HFFc6 (cell line): ENCODE measurements at places on chromosomes 1 and 21. TPM values are rescaled to one million over a fixed set of nuclear protein-coding genes. Genes with fewer than 3 reads are reported as not detected.

DNA sequence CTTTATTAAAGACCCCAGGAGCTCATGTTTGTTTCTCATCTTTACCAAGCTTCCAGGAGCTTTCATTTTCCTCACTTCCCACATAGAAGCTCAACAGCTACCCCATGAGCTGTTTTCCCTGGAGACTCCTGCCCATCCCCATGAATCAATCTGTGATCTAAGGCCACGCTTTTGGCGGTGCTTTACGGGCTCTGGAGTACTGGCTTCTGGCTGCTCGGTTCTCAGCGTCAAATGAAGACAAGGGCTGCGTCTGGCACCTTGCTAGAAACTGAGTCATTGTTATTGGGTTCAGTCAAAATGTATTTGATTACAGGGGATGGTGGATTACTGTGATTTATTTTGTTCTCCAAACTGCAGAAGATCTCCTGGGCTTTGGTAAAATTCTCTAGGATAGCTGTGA, 39.9 kb downstream of the ACP6 start:
- no peak for DNase-seq

DNA sequence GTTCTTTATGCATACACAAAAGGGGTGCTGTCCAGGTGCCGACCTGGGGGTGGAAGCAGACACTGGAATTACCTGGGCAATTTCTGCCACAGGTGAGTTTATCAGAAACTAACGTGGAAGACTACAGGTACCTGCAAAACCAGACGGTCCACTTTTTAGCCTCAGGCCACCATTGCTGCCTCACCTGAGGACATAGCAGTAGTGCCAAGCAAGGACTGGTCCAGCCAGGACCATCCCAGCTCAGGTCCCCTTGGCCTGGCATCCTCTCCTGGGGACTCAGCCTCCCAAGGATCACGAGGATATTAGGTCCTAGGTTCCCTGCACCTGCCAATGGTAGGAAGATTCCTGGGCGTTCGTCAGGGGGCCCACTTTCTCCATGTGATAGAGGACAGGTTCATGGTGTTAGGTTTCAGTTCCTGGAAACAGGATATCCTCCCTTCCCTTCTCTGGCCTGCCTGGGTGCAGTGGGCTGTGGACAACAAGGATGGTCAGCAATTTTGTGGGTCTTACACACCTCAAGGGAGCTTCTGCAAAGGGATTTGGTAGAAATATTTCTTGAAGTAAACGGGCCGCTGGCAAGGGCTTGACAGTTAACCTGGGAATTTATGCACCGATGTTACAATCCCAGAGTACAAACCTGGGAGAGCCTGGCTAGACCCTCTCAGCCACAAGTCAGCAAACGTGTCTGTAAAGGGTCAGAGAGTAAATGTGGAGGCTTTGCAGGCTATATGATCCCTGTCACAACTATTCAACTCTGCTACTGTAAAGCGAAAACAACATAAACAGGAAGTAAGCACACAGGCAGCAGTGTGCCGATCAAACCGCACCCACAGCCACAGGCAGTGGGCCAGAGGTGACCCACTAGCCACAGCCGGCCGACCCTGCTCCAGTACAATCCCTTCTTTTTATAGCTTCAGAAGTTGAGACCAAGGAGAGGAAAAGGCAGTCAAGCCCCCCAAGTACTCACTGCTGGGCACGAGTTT, 71.4 kb upstream of the RAB4A start:
- no peak for DNase-seq

DNA sequence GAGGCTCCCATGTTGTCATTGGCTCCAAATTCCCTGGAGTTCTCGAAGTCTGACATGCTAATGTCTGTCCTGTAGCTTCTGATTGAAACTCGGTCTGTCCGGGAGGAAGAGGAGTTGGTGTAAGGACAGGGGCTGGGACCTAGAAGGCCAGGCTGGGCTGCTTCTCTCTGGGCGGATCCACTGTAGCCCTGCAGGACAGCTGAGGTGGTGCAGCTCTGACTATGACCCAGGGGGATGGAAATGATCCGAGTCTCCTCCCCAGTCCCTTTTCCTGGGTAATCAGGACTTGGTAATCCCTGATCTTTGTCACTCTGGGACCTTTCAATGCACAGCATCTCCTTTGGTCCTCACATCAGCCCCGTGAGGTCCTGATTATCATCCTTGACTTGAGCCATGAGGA, 10.0 kb upstream of the FCMR start:
- no peak for DNase-seq

GRCh38 chr1:94048413-94049164, 72.4 kb downstream of the ABCA4 start:
- DNase-seq = no peak

DNA sequence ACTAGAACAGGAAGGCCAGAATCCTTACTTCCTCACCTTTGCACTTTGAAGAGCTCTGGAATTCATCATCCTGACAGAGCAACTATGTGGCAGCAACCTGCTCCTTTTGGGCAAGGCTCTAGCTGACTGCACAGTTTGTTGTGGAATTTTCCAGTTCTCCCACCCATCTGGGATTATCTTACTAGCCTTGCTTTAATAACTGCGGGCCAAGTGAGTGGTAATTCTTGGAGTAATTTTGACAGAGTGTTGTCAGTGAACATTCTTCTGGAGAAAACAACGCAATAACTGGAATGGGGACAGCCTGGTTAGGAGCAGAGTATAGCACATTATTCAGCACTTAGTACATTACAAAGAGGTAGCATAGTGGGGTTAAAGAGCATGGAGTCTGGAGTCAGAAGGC, 75.3 kb downstream of the NTMT2 start:
- DNase-seq = no peak

GRCh38 chr1:3183813-3184212, 114.8 kb downstream of the PRDM16 start:
- no peak for DNase-seq

GRCh38 chr1:78950826-78951225, 55.7 kb downstream of the ADGRL4 start:
- DNase-seq = no peak

DNA sequence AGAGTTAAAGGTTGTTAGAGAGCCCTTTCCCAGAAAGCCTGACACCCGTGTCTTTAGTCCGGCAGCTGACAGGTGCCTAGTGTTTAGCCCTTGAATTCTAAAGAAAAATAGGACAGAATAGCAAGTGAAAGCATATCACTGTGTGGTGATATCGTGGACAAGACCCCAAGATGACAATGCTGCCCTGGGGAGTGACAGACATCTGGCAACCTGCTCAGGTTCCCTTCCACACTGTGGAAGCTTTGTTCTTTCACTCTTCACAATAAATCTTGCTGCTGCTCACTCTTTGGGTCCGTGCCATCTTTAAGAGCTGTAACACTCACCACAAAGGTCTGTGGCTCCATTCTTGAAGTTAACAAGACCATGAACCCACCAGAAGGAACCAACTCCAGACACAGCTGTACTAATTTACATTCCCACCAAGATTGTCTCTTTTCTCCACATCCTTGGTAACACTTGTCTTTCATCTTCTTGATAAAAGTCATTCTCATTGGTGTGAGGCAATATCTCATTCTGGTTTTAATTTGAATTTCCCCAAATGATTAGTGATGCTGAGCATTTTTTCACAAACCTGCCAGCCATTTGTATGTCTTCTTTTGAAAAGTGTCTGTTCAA, 107.6 kb upstream of the SGIP1 start:
- no peak for DNase-seq

GRCh38 chr1:93350322-93350721, 4.6 kb downstream of the DR1 start:
- no peak for DNase-seq

- no peak for DNase-seq
These were observed 1969.1 kb downstream of the MRPL39 start for GRCh38 chr21:23638131-23638695.

GRCh38 chr1:45272913-45273371, 53.8 kb upstream of the HPDL start:
- DNase-seq = peak; percentile 16

- no peak for DNase-seq
These were observed 38.7 kb upstream of the EFHD2 start for GRCh38 chr1:15370781-15371520.

DNA sequence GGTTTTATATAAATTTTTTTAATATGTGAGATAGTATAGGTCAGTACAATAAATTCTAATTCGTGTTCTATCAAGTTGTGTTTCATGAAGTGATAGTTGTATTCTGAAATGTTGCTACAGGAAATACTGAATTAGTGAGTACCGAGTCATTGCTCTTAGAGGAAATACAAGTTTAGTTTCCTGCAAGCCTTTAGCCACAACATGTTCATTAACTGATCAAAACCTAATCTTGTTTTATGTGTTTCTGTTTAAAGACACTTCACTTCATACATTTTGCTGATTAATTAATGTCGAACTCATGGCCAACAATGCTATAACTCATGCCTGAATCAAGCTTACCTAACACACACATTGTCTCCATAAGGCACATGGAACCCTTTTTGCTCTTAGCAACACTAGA, 43.6 kb downstream of the LRRC7 start:
- no peak for DNase-seq

GRCh38 chr1:53519421-53519820, 60.2 kb downstream of the DMRTB1 start:
- DNase-seq = no peak

Gene PDE4B
- 43.4 to 58.9 TPM (median 47.9 TPM) in 3 replicates for total RNA-seq

Gene LRRN2
- total RNA-seq = not detected in 3 replicates

Gene DONSON
- 15.7 and 27.2 TPM in 2 replicates for total RNA-seq

Gene RNASEL
- total RNA-seq = 3.6 to 3.7 TPM (median 3.7 TPM) in 3 replicates
